ENCODE measurements at places on chromosomes 6 and 20.

GRCh38 chr6:157868835-157869234 is 45.8 kb downstream of the SNX9 start:
- ATAC-seq: no peak

DNA sequence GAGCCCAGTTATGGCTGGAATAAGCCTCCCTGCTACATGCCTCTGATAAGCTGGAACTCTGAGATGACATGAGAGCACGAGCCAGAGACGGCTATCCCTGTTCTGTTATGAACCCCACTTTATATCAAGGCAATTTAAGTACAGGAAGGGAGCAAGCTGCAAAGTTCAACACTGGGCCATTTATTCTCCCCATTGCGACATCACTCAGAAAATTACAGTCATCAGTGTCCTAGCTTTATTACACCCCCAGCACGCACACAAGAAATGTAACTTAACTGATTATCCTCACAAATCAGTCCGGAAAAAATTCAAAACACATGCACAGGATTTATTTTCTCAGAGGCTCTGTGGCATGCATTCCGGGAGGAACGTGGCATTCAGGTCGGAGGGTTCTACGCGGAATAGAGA is 125.3 kb upstream of the SLC2A12 start:
- ATAC-seq: no peak

GRCh38 chr6:162917506-162917905 is 189.7 kb downstream of the PACRG start:
- ATAC-seq: peak; percentile 92

DNA sequence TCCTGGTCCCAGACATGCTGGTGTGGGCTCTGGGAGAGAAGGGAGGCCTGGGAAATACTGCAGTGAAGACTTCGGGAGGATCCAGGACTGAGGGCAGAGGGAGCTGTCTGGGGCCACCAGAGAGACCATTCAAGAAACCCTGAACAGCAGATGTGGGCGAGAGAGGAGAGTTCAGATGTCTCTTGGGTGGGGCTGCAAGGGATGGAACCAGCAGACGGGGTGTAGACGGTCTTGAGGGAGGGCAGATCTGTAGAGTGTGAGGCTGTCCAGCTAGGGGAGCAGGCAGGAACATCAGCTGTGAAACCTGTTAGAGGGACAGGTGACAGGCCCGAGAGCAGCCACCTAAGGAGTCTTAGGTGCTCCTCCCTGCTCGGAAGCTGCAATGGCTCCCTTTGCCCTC is 38.9 kb downstream of the ITPR3 start:
- ATAC-seq: no peak

DNA sequence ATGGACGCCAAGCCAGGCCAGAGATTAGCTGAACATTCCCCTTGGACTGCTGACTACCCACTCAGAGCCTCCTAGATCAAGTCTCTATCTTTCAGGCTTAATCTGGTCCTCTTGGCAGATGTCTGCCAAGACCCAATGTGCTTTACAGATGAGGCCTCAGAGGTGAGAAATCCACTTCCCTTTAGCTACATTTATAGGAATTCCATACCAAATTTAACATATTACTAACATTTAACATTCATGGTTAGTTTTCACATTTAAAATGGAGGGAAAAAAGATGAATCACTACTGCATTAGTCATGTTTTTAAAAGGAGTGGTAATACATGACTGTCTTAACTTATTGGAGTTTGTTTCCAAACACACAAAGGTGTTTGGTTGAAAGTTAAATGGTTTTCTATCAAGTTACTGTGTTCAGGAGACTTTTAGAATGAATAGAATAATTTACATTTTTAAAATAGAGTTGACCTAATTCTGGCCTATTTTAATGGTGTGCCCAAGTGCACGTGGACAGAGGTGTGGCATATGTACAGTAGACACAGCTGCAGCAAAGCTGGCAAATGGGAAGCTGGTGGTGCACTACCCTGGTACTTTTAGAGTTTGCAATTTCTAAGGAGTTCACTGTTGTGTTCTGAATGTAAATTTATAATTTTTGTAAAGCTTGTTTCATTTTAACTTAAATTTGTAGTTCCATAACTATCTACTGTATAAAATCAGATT is 41.9 kb upstream of the CALHM6 start:
- no peak for ATAC-seq

- ATAC-seq: peak; percentile 50
Observed at GRCh38 chr6:155495011-155495768, 39.6 kb upstream of the NOX3 start.

- no peak for ATAC-seq
Observed at GRCh38 chr20:8774412-8774811, 294.5 kb upstream of the PLCB4 start.

GRCh38 chr20:6898928-6899327 is 131.4 kb downstream of the BMP2 start:
- no peak for ATAC-seq

DNA sequence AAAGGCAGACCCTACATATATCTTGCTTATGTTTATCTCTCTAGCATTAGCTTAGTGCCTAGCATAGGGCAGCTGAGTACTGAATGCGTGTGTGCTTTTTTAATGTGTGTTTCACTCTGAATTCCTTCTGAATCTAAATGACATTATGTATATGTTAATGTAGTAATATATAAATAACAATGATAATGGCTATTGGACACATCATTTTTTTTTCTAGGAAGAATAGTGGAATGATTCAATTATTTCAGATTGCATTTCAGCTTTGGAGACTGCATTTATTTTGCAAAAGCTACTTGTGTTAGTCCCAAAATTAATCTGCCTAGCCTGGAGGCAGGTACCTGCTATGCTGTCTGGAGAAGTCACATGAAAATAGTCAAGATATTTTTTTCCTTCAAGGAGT is 371.8 kb downstream of the GRIK2 start:
- ATAC-seq: no peak

GRCh38 chr6:121441477-121441876 is 6.0 kb downstream of the GJA1 start:
- no peak for ATAC-seq

GRCh38 chr6:166675736-166676135 is 48.7 kb upstream of the RPS6KA2 start:
- ATAC-seq: no peak

- ATAC-seq: no peak
Observed at GRCh38 chr6:128064540-128064895, 163.7 kb upstream of the THEMIS start.

GRCh38 chr20:36066777-36067176 is 87.8 kb upstream of the EPB41L1 start:
- ATAC-seq: no peak

DNA sequence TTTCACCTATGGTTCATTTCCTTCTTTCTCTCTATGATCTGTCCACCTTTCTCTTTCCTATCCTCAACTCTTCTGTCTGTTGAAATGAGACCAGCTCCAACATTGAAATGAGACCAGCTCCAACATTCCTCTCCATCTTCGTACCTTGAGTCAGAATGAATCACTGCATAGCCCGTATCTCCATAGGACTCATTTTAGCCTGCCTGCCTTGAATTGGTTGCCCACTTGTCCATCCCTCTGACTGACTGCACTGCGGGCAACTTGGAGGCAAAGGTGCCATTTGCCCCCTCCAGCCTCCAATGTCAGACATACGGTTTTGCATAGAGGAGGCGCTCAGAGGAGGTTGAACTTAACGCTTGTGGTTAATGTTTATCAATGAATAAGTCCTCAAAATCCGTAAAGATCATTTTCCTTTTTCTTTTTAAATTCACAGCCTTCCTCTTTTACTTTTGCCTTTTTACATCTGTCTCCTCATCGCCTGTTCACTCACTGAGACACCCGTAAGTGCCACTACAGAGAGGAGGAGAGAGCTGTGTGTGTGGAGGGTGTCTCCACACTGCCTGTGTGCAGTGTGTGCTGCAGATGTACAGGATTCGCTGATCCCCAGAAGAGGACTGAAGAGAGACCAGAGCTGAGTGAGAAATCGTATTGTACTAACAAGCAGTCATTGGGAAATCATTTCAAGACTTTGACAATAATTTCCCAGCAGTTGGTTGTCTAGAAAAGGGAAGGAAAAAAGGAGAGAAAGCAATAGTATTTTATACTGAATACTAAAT is 579.6 kb upstream of the MAP3K7 start:
- ATAC-seq: no peak

GRCh38 chr6:225121-225721 is 67.1 kb upstream of the DUSP22 start:
- no peak for ATAC-seq

GRCh38 chr20:8305449-8305978 is 173.4 kb downstream of the PLCB1 start:
- peak; percentile 43 for ATAC-seq

DNA sequence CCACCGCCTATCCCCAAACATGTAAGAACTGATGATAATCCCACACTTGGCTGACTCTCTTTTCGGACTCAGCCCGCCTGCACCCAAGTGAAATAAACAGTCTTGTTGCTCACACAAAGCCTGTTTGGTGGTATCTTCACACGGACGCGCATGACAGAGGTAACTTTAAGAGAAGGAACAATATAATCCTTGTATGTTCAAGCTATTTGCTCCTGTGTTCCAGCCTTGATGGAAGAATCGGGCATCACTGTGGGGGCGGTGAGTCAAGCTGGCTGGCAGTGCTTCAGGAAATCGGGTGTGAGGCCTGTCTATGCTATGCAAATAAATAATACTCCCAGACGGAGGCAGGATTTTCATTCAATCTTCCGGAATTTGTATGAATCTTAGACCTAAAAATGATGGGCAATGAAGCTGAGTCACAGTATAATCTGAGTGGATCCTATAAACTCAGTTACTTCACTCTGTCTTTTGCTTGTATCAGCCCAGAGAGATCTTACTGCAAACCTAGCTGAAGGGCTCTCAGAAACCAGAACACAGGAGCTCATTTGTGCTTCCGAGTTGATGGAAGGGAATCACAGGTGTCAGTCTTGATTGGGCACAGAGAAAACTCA is 45.2 kb upstream of the NT5E start:
- ATAC-seq: peak; percentile 75

DNA sequence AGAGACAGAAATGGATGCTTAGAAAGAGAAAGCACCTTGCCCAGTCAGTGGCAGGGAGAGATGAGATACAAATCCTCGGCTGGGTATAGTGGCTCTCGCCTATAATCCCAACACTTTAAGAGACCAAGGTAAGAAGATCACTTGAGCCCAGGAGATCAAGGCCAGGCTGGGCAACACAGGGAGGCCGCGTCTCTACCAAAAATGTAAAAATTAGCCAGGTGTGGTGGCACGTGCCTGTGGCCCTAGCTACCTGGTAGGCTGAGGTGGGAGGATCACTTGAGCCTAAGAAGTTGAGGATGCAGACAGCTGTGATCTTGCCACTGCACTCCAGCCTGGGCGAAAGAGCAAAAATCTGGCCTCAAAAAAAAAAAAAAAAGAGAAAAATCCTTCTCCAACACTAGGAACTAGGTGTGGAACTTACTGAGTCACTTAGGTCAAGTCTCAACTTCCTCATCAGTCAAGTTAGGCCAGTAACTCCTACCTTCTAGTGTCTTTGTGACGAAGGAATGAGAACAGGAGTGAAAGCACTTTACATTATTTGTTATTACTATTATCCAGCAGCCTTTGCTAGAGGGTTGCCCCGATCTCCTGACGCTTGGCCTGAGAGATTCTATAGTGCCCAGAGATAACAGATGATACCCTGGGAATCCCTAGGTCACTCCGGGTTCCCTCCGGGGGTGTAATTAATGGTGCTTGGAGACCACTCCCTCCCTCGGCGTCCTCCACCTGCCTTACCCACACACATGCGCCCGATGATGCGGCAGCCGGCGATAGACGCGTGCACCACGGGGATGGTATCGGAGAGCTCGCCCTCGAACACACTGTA is 918 bp downstream of the EIF6 start:
- ATAC-seq: no peak

- no peak for ATAC-seq
Observed at GRCh38 chr6:11388983-11389944, 148.3 kb upstream of the TMEM170B start.

- ATAC-seq: no peak
Observed at GRCh38 chr6:122140031-122140430, 259.4 kb upstream of the HSF2 start.

- no peak for ATAC-seq
Observed at GRCh38 chr6:154234019-154234772, 122.4 kb downstream of the IPCEF1 start.

DNA sequence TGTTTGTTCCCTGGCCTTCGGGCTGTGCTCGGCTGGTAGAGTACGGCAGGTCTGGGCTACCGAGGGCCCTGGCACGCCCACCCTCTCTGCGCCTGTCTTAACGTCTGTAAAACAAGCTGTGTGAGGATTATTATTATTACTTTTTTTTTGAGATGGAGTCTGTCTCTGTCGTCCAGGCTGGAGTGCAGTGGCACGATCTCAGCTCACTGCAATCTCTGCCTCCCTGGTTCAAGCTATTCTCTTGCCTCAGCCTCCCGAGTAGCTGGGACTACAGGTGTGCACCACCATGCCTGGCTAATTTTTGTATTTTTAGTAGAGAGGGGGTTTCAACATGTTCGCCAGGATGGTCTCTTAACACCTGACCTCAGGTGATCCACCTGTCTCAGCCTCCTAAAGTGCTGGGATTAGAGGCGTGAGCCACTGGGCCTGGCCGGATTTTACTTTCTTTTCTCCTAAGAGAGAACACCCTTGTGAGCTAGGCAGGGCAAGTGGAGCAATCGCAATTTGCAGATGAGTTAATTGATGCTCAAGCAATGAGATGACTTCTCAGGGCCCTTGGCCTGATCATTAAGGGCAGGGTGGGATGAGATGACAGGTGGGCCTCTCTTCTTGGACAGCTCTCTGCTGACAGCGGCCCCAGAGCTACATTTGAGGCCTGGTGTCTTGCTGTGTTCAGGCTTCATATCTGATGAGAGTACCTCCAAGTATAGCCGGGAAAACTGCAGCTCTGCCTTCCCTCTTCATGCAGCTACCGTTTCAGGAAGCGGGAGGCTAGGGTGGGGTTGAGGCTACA is 859 bp upstream of the SMIM29 start:
- ATAC-seq: peak; percentile 48

- no peak for ATAC-seq
Observed at GRCh38 chr6:45163952-45164766, 164.0 kb upstream of the RUNX2 start.

DNA sequence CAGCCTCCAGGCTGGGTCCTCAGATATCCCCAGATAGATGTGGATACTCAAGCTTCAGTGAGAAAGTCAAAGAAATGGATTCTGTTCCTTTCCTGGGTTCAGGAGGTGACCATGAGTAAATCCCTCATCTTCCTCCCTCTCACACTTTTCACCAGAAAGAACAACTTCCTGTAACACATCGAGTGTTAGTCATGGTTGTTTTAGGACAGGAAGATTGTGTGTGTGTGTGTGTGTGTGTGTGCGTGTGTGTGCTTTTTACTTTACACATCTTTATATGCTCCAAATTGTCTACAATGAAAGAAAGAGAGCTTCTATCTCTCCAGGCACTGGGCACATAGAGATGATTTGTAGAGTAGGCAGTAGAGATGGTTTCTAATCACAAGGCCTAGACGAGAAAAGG is 139.9 kb downstream of the TBXT start:
- no peak for ATAC-seq

DNA sequence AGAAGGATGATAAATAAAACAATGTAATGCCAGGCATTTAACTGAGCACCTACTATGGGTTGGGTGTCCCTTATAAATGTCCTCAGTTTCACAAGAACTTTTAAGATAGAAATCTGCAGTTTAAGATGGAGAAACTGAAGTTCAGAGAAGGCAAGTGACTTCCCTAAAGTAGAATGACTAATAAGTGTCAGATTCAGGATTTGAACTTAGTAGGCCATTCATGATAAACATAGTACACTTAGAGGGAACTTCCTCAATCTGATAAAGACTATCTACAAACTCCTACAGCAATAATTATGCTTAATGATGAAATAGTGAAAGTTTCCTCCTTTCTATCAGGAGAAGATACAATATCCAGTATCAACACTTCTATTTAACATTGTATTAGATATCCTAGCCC is 43.9 kb downstream of the NCR2 start:
- ATAC-seq: no peak

- ATAC-seq: no peak
Observed at GRCh38 chr20:38893056-38893564, 33.1 kb upstream of the FAM83D start.
